NCI-H446 treated with DMSO at 0.1 percent for 48 hours (cell line): ENCODE measurements at places on chromosomes 2 and 18.

GRCh38 chr2:161273038-161273760 lies 35.0 kb upstream of the PSMD14 start:
- DNase-seq, result peak; percentile 24

DNA sequence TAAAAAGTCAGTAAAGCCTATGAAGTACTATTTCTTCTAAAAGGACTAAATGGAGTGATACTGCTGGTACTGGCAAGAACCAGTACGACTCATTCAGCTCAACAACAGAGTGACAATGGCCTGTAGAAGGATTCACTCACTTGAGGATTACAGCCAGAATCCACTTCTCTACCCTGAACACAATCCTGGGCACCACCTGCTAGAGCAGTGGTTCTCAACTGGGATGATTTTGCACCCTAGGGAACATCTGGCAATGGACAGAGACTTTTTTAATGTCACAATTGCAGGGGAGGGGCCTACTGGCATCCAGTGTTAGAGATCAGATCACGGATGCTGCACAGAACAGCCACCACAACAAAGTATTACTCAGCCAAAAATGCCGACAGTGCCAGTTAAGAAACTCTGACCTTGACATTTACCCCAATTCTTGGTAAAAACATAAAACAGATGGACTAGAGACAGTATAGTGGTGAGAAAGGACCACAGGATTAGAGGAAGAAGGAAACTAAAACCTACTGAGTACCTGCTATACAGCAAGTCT lies 5.0 kb downstream of the SPIRE1 start:
- no peak for DNase-seq

DNA sequence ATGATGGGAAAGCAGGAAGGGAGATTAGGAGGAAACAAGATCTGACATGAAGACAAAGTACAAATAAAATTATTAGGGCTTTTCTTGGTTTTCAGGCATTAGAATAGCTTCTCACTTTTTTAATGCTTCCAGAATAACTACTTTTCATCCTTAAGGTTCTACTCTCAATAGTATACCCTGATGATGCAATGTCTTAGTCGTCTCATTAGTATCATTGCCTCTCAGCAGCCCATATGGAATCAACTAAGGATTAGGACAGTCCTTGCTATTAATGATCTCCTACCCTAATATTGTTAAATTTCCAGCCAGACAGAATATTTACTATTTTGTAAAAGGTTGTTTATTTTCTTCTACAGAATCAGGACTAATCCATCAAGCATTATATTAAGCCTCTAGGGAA lies 55.9 kb downstream of the RELCH start:
- no peak for DNase-seq

DNA sequence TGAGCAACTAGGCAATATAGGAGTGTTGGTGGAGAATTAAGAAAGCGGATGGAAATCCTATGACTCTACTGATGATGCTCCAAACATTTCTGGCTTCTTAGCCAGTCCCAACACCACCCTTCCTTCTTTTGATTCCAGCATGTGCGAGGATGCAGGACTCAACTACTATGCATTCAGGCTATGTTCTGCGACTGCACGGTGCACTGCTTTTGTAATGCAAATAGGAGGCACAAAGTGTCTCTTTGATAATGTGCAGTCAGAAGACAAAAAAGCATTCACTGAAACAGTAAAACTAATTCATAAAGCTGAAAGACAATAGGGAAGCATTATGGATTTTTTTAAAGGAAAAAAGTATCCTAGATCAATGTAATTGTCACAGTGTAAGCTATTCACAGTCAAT lies 106.7 kb downstream of the MEIS1 start:
- DNase-seq, result no peak

GRCh38 chr2:44942304-44943030 lies 965 bp downstream of the SIX3 start:
- DNase-seq, result no peak

DNA sequence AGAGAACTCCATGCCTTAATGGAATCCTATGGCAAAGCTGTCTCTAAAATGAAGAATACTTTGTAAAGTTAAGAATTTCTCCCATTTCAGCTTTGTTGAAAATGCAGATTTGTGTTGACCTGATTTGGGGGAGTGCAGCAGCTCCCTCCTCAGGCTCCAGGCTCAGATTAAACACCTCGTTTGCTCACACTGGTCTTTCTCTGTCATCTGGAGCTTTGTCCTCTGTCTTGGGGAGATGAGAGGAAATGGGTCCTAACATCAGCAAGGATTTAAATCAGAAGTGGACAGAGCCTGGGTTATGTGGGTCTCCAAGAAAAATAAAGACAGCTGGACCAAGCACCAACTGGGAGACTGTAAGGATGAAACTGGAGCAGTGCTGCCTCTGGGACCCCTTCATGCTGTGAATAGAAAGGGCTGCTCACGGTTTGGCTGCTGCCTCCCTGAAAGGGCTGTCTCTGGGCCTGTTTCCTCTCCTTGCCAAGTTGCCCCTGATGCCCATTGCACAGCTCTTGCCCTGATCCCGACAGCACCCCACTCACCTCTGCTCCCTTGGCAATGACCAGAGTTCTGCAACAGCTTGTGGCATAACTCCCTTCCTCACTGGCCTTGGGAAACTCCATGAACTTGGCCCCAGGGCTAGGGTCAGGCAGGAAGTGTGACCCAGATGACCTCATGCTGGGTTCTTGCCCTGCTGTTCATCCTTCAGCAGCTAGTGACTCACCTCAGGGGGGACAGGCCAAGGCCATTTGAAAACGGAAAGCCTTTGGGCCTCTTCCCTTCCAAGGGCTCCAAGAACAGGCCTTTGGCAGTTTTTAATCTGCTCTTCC lies 197.2 kb downstream of the CYP26B1 start:
- no peak for DNase-seq

DNA sequence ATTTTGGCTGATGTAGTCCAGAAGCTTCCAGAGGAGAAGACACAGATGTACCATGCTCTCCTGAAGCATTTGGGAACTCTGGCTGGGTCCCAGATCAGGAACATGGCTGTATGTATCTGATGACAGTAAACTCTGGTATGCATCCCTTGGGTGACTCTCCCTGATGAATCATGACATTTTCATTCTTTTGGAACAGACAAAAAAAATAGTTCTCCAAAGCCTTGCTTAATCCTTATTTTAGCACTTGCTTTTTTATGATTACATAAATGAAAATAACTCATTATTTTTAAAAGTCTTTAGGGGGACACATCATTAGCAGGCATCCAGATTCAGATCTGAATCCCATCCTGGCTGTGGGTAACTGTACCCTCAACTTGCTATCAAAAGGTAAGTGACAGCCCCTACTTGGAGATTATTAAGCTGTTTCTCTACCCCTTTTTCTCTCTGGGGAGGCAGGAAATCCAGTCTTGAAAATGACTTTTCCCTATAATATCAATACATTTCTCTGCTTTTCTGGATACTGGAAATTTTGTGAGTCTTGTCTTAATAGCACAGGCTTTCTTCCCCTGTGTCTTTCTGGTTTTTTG lies 23.3 kb downstream of the AOX1 start:
- no peak for DNase-seq

- DNase-seq, result no peak
Measured at GRCh38 chr2:212596276-212596675, 57.7 kb upstream of the ERBB4 start.

GRCh38 chr2:197285361-197285760 lies 25.2 kb downstream of the ANKRD44 start:
- DNase-seq, result no peak

DNA sequence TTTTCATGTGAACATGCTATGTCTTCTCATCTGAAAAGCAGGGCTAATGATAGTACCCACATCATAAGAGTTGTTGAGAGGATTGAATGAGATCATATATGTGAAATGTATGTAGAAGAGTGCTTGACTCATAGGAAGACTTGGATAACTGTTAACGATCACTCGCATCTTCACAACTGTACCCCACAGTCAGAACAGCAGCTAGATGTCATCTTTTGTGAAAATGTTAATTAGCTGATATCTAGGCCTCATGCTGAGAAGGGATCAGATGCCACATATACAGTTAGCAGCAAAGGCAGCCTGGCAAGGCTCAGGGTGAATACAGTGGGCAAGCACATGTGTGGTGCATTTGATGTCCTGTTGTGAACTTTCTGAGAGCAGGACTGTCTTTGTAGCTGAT lies 24.2 kb downstream of the MAP3K20 start:
- no peak for DNase-seq

DNA sequence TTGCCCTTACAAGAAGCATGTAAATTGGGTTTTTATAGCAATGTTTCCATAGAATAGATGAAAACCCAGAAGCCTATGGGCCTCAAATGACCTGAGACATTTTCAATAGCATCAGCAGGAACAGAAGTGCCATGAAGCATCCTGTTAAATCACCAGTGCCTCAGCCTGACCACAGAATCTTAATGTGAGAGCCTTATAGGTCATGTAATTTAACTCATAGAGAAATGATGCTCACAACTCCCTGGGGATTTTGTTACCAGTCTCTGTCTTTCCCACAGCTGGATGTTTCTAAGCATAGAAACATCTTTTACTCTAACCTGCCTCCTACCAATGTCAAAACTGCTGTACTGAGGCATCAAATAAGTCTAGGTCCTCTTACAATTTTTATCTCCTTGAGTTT lies 295.8 kb upstream of the ACVR2A start:
- DNase-seq, result no peak

GRCh38 chr18:53946594-53946993 lies 277.9 kb downstream of the MBD2 start:
- DNase-seq, result no peak

DNA sequence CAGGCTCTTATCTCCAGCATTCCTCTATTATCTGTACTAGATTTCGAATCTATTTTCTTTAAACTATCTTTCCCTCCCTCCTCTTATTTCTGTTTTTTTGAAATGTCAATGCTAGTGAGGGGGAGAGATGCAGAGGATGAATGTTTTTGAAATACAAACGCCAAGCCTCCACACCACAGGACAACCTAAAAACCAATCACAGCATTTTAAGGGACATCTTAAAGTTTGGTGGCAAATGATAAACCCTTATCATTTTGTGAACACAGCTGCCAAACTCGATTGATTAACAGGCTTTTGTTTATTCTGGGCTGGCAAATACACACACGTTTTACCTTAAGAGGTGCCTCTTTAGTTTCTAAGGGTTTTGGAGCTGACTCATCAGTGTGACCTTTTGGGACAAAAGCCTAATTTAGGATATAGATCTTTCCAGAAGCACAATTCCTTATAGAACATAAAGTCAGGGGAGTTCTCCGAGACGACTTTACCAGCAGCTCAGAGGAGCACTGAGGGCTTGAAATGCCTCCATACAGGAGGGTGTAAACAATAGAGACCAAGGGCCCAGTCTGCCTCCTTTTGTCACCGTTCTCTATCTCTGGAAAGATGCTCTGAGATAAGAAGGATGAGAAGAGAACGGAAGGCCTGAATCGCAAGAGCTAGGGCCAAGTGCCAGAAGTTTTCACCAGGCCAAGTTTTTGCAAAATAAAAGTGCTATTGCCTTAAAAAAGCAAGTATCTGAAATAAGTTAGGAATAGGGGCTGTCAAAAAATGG lies 4.2 kb upstream of the MEIS1 start:
- no peak for DNase-seq

DNA sequence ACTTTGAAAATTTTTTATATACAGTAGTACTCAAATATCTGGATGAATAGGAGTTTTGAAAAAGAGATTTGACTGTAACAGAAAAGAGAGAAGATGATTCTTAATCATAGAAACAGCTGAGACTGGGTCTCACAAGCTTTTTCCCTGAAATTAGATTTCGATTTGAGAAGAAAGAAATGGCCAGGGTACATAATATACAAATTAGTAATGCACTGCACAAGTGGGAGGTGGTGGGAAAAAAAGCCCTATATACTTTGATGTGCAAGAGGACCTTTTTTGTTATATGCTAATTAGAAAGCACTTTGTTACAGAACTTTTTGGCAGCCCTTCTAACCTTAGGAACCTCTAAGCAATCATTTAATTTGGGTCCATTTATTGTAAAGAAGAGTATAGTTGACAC lies 62.9 kb downstream of the EML4 start:
- DNase-seq, result no peak

DNA sequence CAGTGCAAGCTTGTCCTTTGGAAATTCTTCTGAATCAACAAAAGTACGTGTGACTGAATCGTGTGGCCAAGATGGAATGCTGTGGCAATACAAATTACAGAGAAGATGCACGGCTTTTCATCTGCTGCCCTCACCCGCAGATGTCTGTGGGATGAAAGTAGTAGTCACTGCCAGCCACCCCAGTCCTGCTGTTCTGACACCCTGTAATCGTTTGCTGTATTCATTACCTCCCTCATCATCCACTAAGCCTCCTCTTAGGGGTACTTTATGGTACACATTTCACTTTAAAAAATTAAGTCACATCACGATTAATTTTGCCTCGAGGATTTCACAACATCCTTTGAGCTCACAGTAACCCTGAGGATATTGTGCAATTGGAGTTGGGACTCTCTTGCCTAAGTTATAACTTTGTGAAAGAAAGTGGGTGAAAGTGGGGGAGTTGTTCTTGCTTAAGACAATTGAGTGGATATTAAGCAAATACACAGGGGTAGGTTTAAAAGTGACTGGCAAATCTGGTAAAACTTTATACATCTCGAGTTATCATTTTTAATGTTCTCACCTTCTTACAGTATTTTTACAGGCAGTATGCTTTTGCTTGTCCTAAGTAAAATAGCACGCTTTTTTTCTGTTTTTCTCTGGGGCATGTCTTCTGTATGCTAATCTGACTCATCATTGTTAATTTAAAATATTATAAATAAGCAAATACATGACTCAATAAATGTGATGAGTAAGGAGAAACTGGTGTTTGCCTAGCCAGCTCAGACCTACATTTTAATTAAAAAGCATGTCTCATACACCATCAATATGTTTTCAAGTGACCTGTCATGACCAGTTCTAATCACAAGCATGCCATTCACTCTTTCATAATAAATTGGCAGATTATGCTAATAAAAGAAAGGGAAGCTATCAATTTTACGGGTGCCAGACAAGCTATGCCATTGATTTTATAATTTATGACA lies 680.9 kb downstream of the IRS1 start:
- no peak for DNase-seq

DNA sequence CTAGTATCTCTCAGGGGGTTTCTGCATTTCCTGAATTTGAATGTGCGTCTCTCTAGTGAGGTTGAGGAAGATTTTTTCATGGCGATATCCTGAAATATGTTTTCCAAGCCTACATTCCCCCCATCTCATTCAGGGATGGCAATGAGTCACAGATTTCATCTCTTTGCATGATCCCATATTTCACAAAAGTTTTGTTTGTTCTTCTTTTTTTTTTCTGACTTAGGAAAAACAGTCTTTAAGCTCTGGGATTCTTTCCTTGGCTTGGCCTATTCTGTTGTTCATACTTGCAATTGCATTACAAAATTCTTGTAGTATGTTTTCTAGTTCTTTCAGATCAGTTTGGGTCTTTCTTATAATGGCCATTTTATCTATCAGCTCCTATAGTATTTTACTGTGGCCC lies 136.5 kb downstream of the DSEL start:
- no peak for DNase-seq
